SJSA1 (cell line): ENCODE measurements at places on chromosomes 5 and 9.

GRCh38 chr9:107637421-107638420 lies 148.2 kb upstream of the KLF4 start:
- peaks cover 21% of the 10 kb centered on the region for H3K4me1 ChIP-seq
- H3K36me3 ChIP-seq, result no peaks in the 10 kb centered on the region
- H3K27me3 ChIP-seq, result no peaks in the 10 kb centered on the region

GRCh38 chr5:43096916-43097315 lies 23.8 kb upstream of the ZNF131 start:
- no peak overlapping the region for H3K4me3 ChIP-seq
- no peak overlapping the region for H3K27ac ChIP-seq
- DNase-seq, result no peak
- no peaks in the 10 kb centered on the region for H3K4me1 ChIP-seq
- H3K36me3 ChIP-seq, result no peaks in the 10 kb centered on the region; the same call in 1 of the 2 replicates

GRCh38 chr5:67809589-67809988 lies 406.0 kb upstream of the PIK3R1 start:
- no peaks in the 10 kb centered on the region for H3K4me1 ChIP-seq
- no peak for DNase-seq
- no peaks in the 10 kb centered on the region for H3K36me3 ChIP-seq

- H3K27ac ChIP-seq, result no peak overlapping the region
- H3K4me1 ChIP-seq, result no peaks in the 10 kb centered on the region
- H3K4me3 ChIP-seq, result no peak overlapping the region
- DNase-seq, result no peak
- H3K36me3 ChIP-seq, result no peaks in the 10 kb centered on the region
- no peaks in the 10 kb centered on the region for H3K27me3 ChIP-seq
Measured at GRCh38 chr5:135013445-135013844, 20.6 kb downstream of the PITX1 start.

- H3K4me1 ChIP-seq, result no peaks in the 10 kb centered on the region
- DNase-seq, result no peak
- no peaks in the 10 kb centered on the region for H3K36me3 ChIP-seq
- H3K4me3 ChIP-seq, result no peak overlapping the region
Measured at GRCh38 chr5:170393235-170393634, 4.1 kb upstream of the KCNMB1 start.

DNA sequence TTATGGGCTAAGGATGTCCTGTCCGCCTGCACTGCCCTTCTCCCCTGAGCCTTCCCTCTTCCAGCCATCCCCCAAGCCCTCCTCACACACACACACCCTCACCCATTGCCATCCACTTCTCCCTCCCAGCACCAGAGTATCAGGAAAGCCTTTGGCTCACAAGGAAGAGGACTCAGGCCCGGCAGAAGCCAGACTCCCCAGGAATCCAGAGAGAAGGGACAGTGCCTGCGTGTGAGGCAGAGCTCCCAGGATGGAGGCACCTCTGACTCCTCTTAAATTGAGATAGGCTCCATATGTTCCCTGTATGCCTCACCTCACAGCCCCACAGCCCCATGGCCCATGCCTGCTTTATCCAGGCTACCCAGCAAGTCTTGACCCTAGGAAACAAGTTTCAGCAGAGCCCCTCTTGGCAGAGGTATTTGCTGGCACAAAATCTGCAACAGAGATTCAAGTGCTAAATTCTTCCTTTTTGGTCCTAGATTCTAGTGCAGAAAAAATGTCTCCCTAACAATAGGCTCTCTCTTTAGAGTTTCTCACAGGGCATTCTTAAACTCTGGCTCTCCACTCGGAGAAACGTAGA lies 761 bp downstream of the IL17B start:
- DNase-seq, result no peak
- no peak overlapping the region for H3K4me3 ChIP-seq
- H3K4me1 ChIP-seq, result peaks cover 21% of the 10 kb centered on the region
- no peaks in the 10 kb centered on the region for H3K27me3 ChIP-seq
- H3K27ac ChIP-seq, result no peak overlapping the region
- H3K36me3 ChIP-seq, result no peaks in the 10 kb centered on the region

GRCh38 chr9:10268531-10269485 lies 344.0 kb downstream of the PTPRD start:
- H3K27ac ChIP-seq, result no peak overlapping the region
- no peaks in the 10 kb centered on the region for H3K36me3 ChIP-seq
- H3K4me1 ChIP-seq, result no peaks in the 10 kb centered on the region
- H3K27me3 ChIP-seq, result no peaks in the 10 kb centered on the region

DNA sequence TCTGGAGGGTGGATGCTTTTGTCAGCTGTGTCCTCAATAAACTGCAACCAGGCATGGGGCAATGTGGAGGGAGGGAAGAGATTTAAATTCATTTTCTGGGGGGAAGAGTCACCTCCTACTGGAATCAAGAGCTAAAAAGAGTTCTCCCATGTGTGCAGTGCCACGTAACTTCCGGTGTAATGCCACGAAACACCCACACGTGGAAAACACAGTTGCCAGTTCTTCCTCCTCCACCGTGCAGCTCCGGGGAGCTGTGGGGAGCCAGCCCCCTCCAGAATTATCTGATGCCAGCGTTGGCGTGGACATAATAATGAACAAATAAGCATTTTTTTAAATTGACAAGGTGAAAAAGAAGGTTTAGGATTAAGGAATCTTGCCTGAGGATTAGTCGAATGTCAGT lies 32.1 kb upstream of the MED10 start:
- no peak overlapping the region for H3K4me3 ChIP-seq
- H3K27ac ChIP-seq, result no peak overlapping the region
- peaks cover 7% of the 10 kb centered on the region; the same call in 1 of the 2 replicates for H3K27me3 ChIP-seq
- DNase-seq, result no peak
- H3K36me3 ChIP-seq, result no peaks in the 10 kb centered on the region
- no peaks in the 10 kb centered on the region for H3K4me1 ChIP-seq

- H3K27ac ChIP-seq, result no peak overlapping the region
- H3K27me3 ChIP-seq, result no peaks in the 10 kb centered on the region; the same call in 1 of the 2 replicates
- no peaks in the 10 kb centered on the region for H3K36me3 ChIP-seq
- H3K4me1 ChIP-seq, result peaks cover 4% of the 10 kb centered on the region
Measured at GRCh38 chr5:54868511-54869483, 116.6 kb downstream of the ESM1 start.

GRCh38 chr9:98935071-98935505 lies 8.6 kb upstream of the COL15A1 start:
- H3K27me3 ChIP-seq, result peaks cover 6% of the 10 kb centered on the region
- H3K27ac ChIP-seq, result no peak overlapping the region
- DNase-seq, result no peak
- H3K4me1 ChIP-seq, result no peaks in the 10 kb centered on the region
- no peak overlapping the region for H3K4me3 ChIP-seq
- H3K36me3 ChIP-seq, result no peaks in the 10 kb centered on the region

DNA sequence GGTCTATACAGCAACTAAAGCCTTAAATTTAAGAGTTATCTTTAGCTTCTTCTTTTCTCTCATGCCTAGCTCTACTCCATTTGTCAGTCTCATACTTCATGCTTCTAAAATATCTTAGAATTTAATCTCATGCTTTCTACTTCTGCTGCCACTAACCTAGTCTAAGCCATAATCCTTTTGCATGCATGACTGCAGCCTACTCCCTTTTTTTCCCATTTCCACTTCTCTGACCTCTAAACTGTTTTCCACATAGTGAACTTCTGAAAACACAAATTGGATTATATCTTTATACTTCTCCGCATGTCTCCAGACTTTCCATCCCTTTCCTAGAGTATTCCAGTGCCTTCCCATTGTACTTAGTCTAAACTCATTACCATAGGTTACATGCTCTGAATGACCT lies 193.0 kb downstream of the XRCC4 start:
- H3K4me1 ChIP-seq, result no peaks in the 10 kb centered on the region
- no peaks in the 10 kb centered on the region for H3K36me3 ChIP-seq
- H3K27me3 ChIP-seq, result no peaks in the 10 kb centered on the region
- no peak for DNase-seq
- H3K4me3 ChIP-seq, result no peak overlapping the region

DNA sequence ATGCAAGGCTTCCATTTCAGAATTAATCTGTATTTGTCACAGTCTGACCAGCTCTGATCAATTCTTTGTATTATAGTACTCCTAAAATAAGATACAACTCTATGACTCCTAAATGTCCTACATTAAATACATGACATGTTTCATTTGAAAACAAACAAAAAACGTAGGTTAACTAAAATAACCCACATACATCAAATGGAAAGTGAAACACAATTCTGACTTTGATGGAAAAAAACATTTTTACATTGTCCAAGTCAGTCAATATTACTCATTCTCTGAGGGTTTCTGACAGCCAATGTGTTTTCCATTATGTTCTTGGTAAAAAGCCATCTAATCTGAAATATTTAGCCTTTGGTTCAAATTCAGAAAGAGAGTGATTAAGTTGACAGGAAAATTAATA lies 8.7 kb downstream of the HMGCS1 start:
- H3K4me3 ChIP-seq, result no peak overlapping the region
- no peaks in the 10 kb centered on the region for H3K27me3 ChIP-seq
- no peak overlapping the region for H3K27ac ChIP-seq
- H3K36me3 ChIP-seq, result 0 out of 2 replicates have a peak, but pooled peaks cover 11% of the 10 kb centered on the region
- no peak for DNase-seq

DNA sequence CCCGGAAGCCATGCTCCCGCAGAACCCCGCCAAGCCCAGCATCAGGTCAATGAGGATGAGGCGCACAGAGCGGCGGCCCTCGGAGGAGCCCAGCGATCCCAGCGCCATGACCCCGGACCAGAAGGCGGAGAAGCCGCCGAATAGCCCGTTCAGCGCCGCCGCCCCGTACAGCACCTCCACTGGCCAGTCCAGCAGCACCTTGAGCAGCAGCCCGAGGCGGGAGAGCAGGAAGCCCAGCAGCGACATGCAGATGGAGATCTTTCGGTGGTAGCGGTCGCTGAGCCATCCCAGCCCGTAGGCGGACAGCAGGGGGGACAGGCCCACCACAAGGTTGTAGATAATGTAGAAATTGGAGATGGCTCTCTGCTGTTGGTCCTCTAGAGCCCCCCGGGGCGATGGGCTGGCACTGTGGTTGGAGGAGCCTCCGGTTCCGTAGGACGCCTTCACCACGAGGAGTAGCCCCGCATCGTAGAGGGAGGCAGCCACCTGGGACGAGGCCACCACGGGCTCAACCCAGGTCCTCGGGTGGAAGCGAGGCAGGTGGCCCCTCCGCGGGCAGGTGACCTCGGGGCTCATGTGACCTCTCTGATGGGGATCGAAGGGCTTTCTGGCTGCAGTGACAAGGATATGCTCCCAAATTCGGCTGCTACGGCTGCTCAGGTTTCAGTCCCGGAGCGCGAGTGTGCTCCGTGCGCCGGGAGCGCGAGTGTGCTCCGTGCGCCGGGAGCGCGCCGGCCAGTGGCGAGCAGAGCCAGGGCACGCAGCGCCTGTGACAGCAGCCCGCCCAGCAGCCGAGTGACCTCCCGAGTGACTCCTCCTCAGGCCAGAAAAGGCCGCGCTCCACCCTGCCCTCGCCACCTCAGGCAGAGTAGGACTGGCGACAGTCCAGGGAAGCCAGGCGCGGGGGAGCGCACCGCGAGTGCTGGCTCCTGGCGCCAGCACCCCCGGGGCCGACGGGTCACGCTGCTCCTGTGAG lies at the start of gene SLC46A2:
TSS of gene SLC46A2 (minus strand) at position 771 of the 976 bp plus-strand sequence. CDS start at position 576, 195 bp downstream.
- H3K4me1 ChIP-seq, result no peaks in the 10 kb centered on the region
- no peak within 1 kb of the TSS for H3K27ac ChIP-seq
- no peaks in the 10 kb centered on the region for H3K27me3 ChIP-seq
- H3K36me3 ChIP-seq, result no peaks in the 10 kb centered on the region

GRCh38 chr5:77971776-77972468 lies 195.8 kb upstream of the TBCA start:
- no peak overlapping the region for H3K4me3 ChIP-seq
- H3K4me1 ChIP-seq, result no peaks in the 10 kb centered on the region; the same call in 1 of the 2 replicates
- no peaks in the 10 kb centered on the region for H3K36me3 ChIP-seq
- DNase-seq, result no peak
- H3K27me3 ChIP-seq, result no peaks in the 10 kb centered on the region

DNA sequence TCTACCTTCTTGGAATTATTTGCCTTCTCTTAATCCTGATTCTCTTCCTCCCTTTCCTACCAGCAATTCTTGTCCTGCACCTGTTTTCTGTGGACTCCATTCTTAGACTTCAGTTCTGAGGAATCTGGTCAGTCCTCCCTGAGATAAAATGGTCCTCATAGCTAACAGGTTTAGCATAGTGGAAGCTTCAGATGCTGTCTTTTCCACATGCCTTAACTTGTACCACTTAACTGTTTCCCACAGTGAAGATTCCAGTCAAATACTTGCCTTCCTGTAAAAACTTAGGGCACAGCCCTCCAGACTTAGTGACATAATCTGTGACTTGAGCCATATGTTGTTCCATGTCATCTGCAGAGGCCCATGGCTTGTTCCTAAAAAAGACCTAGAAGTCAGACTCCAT lies 261.3 kb downstream of the CWC27 start:
- H3K27ac ChIP-seq, result no peak overlapping the region
- H3K36me3 ChIP-seq, result no peaks in the 10 kb centered on the region
- H3K4me1 ChIP-seq, result peaks cover 3% of the 10 kb centered on the region
- no peak for DNase-seq
- no peak overlapping the region for H3K4me3 ChIP-seq

DNA sequence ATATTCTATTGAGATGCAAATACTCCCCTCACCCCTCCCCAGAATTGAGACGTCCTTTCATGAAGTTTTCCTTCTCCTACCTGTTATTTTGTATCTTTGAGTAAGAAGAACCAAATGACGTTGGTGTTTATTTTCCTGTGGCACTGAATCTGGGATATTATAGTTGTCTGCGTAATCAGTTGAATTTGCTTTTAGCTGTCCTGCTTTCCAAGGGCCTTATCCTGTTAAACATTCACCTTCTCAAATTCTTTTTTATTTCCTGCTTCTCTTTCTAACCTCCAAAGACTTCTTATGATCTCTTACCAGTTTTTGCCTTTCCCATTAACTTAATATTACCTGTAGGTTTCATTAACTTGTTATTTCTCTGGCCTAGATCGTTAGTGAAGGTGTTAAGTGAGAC lies 1254.9 kb upstream of the WWC1 start:
- no peak overlapping the region for H3K27ac ChIP-seq
- DNase-seq, result no peak
- no peaks in the 10 kb centered on the region for H3K36me3 ChIP-seq
- no peaks in the 10 kb centered on the region for H3K4me1 ChIP-seq

DNA sequence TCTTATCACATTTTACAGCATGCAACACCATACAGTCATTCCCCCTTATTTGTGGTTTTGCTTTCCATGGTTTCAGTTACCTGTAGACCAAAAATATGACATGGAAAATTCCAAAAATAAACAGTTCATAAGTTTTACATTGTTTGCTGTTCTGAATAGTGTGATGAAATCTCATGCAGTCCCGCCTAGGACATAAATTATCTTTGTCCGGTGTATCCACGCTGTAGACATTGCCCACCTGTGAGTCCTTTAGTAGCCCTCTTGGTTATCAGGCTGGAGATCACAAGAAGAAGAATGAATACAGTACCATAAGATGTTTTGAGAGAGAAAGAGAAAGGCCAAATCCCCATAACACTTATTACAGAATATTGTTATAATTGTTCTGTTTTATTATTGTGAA lies 68.1 kb downstream of the SLC46A2 start:
- H3K4me1 ChIP-seq, result no peaks in the 10 kb centered on the region
- no peak overlapping the region for H3K27ac ChIP-seq
- 0 out of 2 replicates have a peak, but pooled peaks cover 1% of the 10 kb centered on the region for H3K36me3 ChIP-seq
- no peak overlapping the region for H3K4me3 ChIP-seq

- DNase-seq, result no peak
- peak overlapping the region; percentile 45 for H3K27ac ChIP-seq
- H3K36me3 ChIP-seq, result peaks cover 23% of the 10 kb centered on the region
Measured at GRCh38 chr5:149141957-149142851, 911 bp downstream of the ABLIM3 start.
